NCI-H1436 (cell line): ENCODE measurements at places on chromosomes 5 and 9.
A peak's percentile ranks its signal among the peaks of the same experiment; 100 is the strongest.

DNA sequence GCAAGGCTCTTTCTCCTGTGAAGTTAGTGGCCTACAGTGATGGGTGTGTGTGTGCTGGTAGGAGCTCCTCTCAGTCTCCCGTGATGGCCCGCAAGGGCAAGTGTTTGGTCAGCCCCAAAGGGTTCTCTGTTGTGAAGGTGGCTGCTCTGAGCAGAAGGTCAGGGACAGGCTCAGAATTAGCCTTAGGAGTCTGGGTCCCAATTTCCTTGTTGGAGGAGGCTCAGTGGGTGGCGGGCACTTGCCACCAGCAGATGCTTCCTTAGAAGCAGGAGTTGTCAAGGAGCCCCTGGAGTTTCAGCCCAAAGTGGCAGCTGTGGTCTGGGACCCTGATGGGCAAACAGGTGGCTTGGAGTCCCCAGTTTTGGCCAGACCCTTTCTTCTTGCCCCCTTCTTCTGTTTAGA, 154.4 kb downstream of the MACROH2A1 start:
- DNase-seq, result no peak

DNA sequence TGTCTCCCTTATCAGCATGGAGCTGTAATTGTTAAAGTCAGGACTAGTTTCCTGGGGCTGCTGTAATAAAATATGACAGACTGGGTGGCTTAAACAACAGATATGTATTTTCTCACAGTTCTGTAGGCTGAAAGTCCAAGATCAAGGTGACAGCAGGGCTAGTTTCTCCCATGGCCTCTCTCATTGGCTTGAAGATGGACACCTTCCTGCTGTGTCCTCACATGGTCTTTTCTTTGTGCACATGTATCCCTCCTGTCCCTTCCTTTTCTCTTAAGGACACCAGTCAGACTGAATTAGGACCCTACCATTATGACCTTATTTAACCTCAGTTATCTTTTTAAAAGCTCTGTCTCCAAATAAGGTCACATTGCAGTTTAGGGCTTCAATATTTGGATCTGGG, 700.5 kb upstream of the MEF2C start:
- no peak for DNase-seq

- no peak for DNase-seq
Observed at GRCh38 chr9:99335280-99335679, 113.2 kb downstream of the SEC61B start.

DNA sequence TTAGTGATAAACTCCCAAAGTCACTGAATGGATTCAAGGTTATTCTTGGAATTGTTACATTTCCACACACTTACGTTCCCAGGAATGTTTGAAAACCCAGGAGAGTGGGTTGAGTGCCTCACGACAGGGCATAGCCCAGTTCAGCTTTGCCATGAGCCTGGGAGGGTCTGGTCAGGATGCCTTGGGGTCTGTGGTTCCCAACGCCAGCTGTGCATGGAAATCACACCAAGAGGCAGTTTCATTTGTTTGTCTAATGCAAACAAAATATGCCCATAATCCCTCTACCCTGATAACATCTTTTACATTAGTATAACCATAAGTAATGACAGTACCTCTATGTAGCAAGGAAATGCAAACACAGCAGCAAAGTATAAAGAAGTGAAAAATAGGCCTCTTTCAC, 25.3 kb upstream of the MSX2 start:
- DNase-seq, result no peak

DNA sequence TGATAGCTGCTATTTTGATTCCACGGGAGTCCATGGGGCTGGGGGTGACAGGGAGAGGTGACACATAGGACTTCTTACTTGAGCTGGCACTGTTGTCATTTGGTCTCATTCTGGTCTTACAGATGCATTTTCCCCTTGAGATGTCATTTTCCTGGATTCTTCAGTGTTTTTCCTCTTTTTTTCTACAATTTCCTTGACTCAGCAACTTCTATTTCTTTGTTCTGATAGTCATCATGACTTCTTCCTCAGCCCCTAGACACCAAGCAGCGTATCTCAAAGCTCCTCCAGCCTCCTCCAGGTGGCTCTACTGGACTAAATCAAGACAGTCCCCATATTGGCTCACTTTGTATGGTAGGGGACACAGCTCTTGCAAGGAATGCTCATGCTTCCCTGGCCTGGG, 16.5 kb downstream of the LVRN start:
- DNase-seq, result no peak

DNA sequence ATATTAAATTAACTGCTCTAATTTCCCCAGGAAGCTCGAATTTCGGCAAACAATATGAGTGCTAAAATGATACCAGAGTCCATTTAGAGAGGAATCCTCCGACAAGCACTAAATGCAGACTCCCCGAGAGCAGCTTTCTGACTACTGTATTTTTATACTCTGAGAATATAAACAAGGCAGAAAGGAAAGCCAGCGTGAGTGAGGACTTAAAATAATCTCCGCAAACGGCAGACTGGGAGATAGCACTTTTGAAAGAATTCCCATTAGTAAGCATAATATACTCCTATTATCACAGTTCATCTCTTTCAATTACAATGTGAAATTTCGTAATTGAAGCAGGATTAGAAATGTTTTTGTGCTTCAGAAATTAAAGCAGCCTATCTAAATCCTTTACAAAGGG, 269.4 kb upstream of the PANK3 start:
- DNase-seq, result no peak

DNA sequence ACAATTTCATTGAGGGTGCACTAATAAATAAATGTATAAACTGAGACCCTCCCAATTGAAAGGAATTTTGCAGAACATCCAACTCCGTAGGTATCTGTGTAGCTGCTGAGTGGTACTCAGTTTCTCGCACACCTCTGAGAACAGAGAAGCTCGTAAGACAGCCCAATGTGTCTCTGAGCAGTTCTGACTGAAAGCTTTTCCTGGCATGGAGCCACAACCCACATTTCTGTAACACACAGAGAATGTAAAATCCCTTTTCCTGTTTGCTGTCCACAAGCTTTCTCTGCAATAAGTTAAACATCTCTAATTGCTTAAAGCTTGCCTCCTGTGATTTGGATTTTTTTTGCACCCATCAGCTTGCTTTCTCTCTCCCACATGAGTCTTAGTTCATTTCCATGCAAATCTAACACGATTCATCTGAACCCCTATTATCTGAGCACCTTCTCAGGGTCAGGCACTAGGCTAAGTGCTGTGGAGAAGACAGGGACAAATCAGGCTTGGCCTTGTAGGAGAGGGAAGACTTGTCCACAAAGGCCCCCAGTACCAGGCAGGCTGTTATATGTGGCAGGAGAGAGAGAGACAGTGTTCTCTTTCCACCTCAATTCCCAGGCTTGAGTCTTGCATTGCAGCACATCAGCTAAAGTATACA, 44.2 kb upstream of the COL15A1 start:
- DNase-seq, result no peak

GRCh38 chr5:177487975-177488374, 9.4 kb downstream of the PDLIM7 start:
- no peak for DNase-seq

DNA sequence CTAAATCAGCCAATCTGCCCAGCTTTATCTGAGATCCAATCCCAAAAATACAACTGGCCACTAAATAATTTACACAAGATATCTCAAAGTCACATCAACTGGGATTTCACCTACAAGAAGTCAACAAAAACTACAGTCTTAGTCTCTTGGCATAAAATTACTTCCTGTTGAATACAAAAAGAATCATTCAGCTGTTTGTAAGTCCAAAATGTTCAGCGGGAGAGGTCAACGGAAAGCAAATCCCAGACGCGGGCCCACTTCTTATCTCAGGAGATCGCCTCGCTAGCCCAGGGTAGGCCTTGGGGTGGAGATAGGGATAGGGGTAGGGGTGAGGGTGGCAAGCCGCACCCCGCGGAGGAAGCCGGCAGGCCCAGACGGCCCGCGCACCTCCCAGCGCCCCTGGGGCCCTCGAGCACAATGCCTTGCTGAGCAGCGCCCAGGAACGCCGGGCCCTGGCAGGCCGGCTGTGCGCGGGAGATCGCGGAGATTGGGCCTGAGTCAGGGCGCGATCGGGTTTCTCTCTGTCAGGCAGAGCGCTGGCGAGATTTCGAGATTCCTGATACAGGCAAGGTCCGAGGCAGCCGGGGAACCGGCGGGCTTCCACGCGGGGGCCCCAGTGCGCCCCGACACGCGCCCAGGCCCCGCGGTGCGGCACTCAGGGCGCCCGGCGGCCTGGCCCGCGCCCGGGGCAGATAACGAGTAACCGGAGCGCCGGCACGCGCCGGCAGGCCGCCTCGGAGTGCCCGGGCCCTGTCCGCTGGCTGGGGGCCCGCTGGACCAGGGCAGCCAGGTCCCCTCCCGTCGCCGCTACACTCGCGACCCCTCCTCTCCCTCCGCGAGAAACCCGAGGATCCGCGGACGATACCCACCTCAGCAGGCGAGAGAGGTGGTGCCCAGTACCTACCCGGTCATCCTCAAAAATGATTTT, 601 bp downstream of the HINT1 start:
- peak; percentile 53 for DNase-seq

DNA sequence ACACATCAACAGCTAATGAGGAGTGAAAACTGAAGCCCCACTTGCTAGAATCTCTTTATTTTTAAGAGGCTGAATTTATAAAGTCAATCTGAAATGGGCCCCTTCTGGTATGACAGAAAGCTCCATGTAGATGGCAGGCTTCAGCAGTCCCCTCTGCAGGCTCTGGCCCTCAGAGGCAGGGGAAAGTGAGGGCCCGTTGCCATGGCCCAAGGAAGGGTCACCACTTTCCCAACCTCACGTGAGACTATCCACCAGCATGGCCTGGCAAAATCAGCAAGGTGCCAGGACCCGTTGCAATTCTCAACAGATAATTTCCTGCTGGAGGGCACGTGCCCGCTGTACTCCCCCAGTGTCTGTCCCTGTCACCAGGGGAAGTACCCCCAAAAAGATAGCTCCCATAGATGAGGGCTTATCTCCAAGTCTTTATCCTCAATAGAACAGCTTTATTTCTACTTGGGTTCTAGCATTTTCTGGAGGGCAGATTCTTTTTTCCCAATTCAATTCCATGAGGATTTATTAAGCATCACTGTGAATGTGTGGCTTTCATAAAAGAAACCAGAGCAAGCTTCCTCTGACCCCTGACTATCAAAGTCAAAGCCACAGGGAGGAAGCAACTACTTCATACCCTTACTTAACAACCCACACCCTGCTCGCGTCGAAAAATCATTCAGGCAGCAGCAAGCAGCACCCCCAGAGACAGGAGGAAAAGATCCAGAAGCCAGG, 85.4 kb upstream of the FSTL4 start:
- no peak for DNase-seq

GRCh38 chr5:5270958-5271785, 131.0 kb downstream of the ADAMTS16 start:
- no peak for DNase-seq
